ENCODE measurements at places on chromosomes 3 and 15. TPM values are rescaled to one million over a fixed set of nuclear protein-coding genes. Genes with fewer than 3 reads are reported as not detected.

The TNNC1 gene
- total RNA-seq: 5.5 TPM

The SLCO3A1 gene
- 27.7 TPM for total RNA-seq

The GPR27 gene
- total RNA-seq: 5.8 TPM

The ARHGAP31 gene
- 26.9 TPM for total RNA-seq

The CLDN18 gene
- not detected for total RNA-seq

The EAF1 gene
- 15.3 TPM for total RNA-seq
